CD4-positive, alpha-beta T cell treated with Interleukin-10 for 1 hour (primary cell): ENCODE measurements at places on chromosomes 3 and 15.

GRCh38 chr3:23359116-23359515 is 156.0 kb downstream of the UBE2E2 start:
- DNase-seq = no peak

DNA sequence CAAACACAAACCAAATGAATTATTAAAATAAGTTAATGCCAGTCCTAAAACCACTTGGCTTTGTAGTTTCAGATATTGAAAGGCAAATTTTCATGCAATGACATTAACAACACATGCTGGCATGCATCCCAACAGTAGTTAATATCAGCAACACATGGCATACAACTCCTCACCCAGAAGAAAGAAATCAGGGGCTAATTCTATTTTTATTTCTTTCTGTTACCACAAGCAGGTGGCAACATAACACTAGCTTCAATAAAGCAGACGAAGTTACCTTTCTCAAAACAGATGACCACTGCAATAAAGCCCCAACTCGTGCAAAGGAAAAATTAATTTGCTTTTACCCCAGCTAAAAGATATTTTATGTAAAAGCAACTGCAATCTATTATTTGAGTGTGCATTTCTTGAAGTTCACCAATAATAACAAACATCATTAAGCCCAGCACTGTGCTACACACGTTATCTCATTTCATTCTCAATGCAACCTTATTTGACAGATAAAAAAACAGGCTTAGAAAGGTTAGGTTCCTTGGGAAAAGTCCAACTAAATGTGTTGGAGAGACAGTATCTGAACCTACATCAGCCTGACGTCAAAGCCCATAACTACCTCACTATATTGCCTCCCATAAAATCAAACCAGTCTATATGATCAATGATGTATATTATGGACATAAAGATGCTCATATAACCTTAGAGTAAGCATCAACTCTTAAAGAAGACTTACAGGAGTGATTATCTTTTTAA is 2.8 kb downstream of the TOP2B start:
- DNase-seq = no peak

- DNase-seq = no peak
These were observed 618.7 kb downstream of the SI start for GRCh38 chr3:164459521-164460151.

DNA sequence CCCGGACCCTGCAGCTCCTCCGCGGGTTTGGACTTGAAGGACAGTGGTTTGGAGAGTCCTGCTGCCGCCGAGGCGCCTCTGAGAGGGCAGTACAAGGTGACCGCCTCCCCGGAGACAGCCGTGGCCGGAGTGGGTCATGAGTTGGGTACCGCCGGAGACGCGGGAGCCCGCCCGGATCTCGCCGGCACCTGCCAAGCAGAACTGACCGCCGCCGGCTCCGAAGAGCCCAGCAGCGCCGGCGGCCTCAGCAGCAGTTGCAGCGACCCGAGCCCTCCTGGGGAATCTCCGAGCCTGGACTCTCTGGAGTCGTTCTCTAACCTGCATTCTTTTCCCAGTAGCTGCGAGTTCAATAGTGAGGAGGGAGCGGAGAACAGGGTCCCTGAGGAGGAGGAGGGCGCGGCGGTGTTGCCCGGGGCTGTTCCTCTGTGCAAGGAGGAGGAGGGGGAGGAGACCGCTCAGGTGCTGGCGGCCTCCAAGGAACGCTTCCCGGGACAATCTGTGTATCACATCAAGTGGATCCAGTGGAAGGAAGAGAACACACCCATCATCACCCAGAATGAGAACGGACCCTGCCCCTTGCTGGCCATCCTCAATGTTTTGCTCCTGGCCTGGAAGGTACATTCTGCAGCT is 634 bp downstream of the MINDY2 start:
- DNase-seq = no peak

DNA sequence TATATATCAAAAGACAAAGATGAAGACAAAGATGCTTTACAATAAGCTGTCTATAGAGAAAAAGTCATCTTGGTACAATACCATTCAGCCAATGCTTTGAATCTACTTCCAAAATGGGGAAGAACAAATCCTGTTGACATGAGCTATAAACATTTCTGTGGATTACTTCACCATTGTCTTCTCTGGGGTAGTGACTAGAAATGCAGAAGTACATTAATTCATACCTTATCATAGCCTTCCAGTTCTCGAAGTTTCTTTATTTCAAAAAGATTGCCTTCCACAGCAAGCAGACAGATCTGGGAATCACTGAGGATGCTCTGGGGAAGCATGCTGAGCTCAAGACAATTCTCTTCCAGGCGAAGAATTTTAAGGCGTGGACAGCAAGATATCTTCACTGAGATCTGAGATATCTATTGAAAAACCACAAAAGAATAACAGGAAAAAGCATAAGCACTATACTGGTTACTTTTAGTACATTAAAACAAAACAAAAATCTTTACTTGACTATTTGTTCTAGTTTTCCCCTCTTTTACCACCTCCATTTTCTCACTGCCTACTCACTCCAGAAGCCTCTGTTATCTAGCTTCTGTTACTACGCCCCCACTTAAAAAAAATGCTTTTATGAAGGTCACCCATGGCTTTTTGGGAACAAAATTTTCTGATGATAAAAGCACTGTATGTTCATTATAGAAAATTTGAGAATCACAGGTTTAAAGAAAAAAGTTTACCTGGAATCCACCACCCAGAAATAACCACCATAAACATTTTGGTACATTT is 3.6 kb downstream of the LRRC57 start:
- DNase-seq = no peak

DNA sequence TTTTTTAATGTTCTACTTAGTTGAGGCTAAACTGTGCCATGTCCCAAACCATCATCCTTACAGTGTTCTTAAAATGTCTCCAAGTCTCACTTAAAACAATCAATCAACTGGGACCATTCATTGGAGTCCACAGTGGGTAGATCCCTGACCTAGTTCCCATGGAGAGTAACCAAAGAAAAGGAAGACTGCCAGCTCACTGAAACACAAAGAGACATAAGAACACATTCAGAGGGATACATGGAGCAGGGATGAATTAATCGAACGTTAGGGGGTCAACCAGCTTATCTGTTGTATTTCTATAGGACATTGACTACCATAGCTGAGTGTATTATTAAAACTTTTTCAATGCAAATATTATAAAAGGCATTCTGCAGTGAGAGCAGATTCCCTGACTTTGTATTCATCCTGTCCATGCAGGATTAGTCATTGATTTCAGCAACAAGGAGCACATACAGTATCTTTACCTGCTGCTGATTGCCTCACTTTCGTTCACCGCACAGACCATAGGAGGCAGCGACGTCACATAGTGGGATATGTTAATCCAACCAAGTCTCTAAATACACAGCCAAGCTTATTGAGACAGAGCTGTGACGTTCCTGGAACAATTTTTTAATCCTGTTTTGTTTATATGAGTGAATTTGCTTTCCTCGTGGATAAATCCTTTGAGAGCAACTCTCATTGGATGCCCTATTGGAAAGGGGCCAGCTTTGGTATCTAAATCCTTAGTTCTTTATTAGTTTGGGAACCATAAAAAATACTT is 364.9 kb upstream of the RBMS3 start:
- no peak for DNase-seq

- no peak for DNase-seq
These were observed 23.8 kb downstream of the RLBP1 start for GRCh38 chr15:89197503-89197971.
